ENCODE measurements at places on chromosomes 2 and 18.

DNA sequence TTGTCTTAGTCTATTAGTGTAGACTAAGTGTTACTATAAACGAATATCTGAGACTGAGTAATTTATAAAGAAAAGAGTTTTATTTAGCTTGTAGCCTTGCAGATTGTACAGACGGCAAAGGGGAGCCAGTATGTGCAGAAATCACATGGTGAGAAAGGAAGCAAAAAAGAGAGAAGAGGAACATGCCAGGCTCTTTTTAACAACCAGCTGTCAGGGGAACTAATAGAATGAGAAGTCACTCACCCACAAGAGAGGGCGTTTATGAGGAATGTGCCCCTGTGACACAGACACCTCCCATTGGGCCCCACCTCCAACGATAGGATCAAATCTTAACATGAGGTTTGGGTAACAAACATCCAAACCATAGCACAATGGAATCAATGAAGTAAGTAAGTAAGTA lies 20.6 kb upstream of the ZNF804A start:
- DNase-seq: no peak

- no peak for DNase-seq
Observed at GRCh38 chr2:239778042-239778851, 246.9 kb downstream of the NDUFA10 start.

- DNase-seq: peak; percentile 54
Observed at GRCh38 chr2:241877989-241878970, 8.8 kb downstream of the RTP5 start.

DNA sequence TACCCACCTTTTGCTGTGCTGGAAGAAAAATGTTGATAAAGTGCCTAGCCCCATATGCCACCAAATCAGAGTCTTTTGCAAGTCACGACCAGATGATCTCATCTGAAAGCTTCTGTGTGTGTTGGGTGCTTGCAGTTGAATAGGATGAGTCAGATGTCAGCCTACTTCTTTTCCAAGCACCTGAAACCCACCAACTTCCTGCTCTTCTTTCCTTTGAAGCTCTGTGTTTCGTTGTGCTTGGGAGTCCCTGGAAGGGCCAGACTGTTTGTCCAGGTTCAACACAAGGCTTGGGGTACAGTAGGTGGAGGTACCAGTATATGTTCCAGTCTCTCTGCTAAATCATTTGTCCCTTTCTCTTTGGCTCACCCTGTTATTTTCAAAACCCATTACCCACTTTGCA lies 36.8 kb upstream of the LCLAT1 start:
- peak; percentile 63 for DNase-seq

DNA sequence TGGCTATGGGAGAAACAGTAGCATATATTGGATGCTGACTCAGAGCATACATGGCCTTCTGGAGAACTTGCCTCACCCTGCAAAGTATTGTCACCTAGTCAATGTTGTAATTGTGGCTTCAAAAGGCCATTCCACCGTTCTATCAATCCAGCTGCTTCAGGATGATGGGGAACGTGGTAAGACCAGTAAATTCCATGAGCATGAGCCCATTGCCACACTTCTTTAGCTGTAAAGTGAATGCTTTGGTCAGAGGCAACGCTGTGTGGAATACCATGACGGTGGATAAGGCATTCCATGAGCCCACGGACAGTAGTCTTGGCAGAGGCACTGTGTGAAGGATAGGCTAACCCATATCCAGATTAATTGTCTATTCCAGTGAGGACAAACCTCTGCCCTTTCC lies 1300.1 kb upstream of the ACVR2A start:
- no peak for DNase-seq

Measured in HFFc6 (cell line).